HFF-Myc (cell line): ENCODE measurements at places on chromosomes 12 and 14.
A peak's percentile ranks its signal among the peaks of the same experiment; 100 is the strongest.

GRCh38 chr14:88559852-88560251, 3.0 kb upstream of the ZC3H14 start:
- DNase-seq, result peak; percentile 52

DNA sequence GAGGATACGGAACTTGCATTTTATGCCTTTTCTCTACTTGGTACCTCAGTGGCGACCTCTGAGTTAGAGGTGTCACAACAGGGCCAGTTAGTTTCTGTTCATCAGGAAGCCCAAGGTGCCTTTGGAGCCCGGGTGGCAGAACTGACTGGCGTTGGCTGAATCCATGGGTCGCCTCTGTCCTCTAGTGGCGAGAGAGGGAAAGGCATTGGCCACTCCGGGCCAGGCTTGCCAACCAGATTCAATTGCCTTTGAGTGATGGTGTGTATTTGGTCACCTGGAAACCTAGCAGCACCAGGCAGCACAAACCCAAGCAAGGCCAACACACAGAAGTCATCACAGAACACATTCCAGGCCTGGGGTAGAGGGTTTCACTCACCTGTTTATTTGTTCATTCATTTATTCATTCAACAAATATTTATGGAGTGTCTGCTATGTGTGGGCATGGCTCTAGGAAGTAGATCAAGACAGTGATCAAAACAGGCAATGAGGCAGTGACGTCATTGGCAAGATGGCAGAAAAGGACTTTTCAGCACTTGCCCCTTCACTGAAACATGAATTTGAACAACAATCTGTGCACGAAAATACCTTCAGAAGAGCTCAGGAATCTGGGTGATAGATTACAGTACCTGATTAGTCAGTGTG, 40.5 kb upstream of the KCNA5 start:
- no peak for DNase-seq

GRCh38 chr14:71539650-71540285, 392.5 kb upstream of the RGS6 start:
- no peak for DNase-seq

- DNase-seq, result no peak
Observed at GRCh38 chr12:110782094-110782493, 39.4 kb upstream of the PPP1CC start.

DNA sequence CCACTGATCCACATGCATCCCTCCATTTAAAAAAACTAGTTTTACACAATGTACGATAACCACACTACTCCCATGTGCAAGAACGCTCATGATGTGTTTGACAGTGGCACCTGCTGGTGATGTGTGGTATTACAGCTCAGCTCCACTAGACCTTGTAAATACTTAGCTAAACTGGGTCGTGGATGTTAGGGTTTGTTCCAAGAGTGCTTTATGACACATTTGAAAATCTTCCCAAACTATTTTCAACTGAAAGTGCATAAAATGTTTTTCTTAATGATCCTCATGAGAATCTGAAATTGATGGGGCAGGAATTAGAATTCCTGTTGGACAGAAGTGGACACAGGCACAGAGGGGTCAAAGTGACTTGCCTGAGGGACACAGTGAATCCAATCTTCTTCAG, 99.2 kb downstream of the SCARB1 start:
- peak; percentile 78 for DNase-seq
